T47D (cell line): ENCODE measurements at places on chromosomes 5 and 9.

DNA sequence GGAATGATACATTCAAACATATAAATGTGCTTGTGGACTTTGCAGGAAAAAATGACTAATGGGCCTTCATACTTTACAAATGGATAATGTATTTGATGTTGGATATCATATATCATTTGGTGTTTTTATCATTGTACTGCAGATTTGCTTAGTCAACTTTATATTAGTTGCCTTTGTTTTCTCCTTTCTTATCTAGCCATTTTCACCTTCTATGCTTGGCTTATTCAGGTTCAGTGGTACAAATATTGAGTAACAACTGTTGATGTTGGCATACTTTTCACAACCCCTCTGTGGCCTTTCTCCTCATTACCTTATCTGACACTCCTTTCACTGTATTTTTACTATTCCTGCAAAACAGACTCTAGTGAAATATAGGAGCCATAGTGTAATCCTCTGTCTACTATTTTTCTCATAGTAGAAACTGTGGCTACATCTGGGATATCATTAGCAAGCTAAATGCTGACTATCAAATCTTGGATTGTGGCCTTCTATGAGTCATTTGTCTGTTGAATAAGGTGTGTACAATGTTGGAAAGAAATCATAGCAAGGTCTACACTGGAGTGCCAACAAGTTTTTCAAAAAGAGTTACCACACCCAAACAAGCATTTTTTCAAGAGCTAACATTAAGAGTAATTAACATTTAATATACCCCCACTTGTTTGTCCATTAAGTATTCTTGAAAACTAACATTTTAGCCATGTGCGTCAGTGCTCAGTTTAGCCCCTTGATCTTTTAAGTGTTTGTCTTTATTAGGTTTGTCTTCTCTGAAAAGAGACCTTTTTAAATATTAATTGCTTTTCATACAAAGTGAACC, 330.1 kb downstream of the ADGRV1 start:
- DNase-seq = no peak

DNA sequence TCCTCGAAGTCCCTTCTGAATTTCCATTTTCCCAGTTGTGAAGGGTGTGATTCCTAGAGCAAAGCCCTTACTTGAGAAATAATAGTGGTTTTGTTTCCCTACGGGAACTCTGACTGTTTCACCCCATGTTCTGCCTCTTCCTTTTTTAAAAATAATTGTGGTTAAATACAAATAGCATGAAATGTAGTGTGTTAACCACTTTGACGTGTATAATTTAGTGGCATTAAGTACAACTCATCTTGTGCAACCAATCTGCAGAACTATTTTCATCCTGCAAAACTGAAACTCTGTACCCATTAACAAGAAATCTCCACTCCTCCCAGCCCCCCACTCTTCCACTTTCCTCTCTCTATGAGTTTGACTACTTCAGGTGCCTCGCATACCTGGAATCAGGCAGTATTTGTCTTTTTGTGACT, 35.6 kb upstream of the HAND1 start:
- no peak for DNase-seq

- DNase-seq = no peak
Observed at GRCh38 chr5:173056783-173057061, 570 bp downstream of the CREBRF start.

DNA sequence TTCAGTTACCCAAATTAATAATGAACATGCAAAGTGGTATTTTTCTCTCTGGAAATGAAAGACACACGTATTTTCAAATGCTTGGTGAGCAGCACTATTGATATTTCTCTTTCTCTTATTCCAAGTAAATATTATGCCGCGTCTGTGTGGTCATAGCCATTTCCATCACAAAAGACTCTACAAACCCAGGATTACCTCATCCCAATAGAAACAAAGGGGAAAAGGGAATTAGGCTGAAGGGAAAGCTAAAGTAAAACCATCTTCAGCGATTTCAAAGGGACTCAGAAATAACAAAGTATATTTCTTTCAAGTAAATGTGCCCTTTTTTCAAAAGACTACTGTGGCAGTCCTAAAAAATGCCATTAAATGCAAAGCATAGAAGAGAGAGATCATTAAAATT, 62.0 kb upstream of the FST start:
- no peak for DNase-seq

DNA sequence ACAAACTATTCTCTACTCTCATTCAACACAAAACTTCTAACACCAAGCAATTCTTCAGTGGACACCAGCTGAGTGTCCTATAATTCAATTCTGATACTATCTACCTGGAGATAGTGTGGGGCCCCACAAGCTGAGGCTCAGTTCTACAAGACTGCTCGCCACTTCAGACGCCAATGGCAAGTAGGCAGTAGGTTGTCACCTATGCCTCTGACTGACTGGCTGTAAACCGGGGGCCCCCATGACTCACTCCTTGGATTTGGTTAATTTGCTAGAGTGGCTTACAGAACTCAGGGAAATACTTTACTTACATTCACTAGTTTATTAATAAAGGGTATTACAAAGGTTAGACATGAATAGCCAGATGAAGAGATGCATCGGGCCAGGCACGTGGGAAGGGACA, 21.5 kb downstream of the INIP start:
- no peak for DNase-seq
